ENCODE measurements at places on chromosomes 16 and 17. TPM values are rescaled to one million over a fixed set of nuclear protein-coding genes. Genes with fewer than 3 reads are reported as not detected.

CDH15 gene
- total RNA-seq, result not detected

- no peak for DNase-seq
Measured at GRCh38 chr17:27819145-27819544, 18.8 kb upstream of the NOS2 start.

EVPLL gene
- total RNA-seq, result not detected

SEZ6L2 gene
- total RNA-seq, result 0.38 TPM

ETV4 gene
- 0.60 TPM for total RNA-seq

- DNase-seq, result no peak
Measured at GRCh38 chr16:49478616-49479015, 105.0 kb downstream of the C16orf78 start.

- DNase-seq, result no peak
Measured at GRCh38 chr17:14153374-14153773, 83.3 kb downstream of the CDRT15 start.

NPLOC4 gene
- total RNA-seq, result 87.5 TPM

MT4 gene
- not detected for total RNA-seq

DNA sequence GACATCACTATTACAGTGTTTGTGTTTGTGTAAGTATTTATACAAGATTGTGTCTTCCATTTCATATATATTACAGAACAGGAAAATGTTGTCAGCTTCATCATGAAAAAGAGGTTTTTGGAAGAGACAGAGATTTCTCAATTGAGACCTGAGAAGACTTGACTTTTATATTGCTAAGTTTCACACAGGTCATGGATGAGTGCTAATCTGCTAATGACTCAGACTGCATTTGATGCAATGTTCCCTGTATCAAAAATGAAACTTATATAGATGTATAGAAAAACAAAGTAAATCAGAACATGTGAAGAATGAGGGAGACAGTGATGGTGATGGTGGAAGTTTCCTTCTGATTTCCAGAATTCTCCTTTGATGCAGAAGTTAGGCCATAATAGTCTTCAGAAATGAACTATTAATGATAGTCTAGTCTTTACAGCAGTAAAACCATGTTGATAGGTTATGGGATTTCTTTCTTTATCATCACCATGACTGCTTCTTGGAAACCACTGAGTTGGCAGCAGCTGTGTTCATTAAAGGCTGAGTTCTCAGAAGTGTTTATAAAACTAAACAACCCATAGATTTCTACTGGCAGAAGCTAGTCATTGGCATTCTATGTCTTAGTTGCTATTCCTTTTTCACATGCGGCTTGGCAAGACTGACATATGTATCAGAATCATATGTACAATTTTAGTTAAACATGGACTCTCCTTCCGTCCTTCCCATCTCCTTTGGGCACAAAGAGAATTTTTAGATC is 56.1 kb downstream of the PCTP start:
- DNase-seq, result no peak

DNA sequence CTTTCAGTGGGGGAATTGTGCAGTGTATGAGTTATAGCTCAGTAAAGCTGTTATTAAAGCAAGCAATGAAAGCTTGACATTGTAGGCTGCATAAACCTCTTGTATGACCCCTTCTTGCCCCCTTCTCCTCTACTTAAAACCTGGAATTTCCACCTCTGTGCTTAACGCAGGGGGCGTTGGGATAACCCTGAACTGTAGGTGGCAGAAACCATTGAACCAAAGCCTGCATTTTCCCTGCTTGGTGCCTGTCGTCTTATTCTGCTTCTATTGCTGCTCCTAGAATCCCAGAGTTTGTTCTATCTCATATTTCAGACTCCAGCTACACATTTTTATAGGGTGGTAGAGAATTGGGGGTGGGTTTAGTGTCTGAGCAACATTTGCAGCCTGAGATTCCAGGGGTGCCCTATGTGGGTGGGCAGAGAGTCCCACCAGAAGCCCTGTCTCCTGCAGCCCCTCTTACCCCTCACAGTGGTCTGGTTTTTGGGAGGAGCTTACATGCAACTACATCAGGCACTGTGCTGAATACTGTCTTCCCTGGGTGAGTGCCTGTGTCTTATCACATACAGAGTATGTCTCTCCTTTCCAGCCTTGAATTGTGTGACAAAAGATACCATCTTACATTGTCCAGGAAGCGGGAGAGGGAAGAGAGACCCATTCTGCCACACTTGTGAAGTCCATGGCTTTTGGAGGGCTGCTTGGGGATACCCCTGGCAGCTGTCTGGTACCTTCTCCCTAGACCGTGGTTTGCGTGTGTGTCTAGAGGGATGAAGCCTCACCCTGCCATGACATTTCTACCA is 407.7 kb upstream of the EEF2KMT start:
- DNase-seq, result no peak

GRCh38 chr17:61152898-61153297 is 246.7 kb upstream of the TBX2 start:
- no peak for DNase-seq

DNA sequence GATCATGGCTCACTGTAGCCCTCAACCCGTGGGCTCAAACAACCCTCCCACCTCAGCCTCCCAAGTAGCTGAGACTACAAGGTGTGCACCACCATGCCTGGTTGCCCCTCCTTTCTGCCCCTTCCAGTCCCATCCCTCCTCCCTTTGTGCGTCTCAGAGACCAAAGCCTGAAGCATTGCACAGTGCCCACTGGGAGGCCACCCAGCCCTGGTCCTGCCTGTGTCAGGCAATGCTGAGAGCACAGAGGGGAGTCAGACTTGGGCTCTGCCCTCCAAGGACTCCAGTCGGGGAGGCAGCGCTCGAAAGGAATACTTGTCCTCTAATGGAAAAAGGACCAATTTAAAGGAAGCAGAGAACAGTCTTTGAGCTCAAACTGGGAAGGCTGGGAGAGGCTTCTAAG is 20.4 kb downstream of the RAI1 start:
- DNase-seq, result no peak

ESRP2 gene
- 0.14 TPM for total RNA-seq

GRCh38 chr17:12974005-12974531 is 43.8 kb downstream of the ELAC2 start:
- DNase-seq, result no peak

DNA sequence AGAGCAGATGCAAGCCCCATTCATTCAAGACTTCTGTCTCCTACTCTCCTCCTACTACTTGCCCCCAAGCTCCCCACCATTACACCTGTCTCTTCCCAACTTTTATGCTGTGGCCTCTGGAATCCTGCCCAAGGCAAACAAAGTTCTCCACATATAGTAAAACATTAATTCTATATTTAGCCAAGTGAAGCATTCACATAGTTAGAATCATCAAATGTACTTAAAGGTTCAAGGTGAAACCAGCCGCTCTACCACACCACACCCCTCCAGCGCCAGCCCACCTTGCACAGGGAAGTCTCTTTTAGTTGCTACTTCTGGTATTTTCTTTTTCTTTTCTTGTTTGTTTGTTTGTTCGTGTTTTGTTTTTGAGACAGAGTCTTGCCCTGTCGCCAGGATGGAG is 25.4 kb upstream of the GUCY2D start:
- no peak for DNase-seq

Measured in left ventricle myocardium inferior (tissue), 1 donor.